ENCODE measurements at places on chromosomes 5 and 9. TPM values are rescaled to one million over a fixed set of nuclear protein-coding genes. Genes with fewer than 3 reads are reported as not detected.

- no peaks in the 10 kb centered on the region for H3K36me3 ChIP-seq
- H3K4me3 ChIP-seq: no peak overlapping the region
- DNase-seq: no peak
Observed at GRCh38 chr9:126611193-126611591, 2.5 kb upstream of the LMX1B start.

- H3K36me3 ChIP-seq: no peaks in the 10 kb centered on the region
- H3K27ac ChIP-seq: no peak overlapping the region
- DNase-seq: no peak
- H3K4me3 ChIP-seq: no peak overlapping the region
Observed at GRCh38 chr9:124003636-124004349, 7.8 kb upstream of the LHX2 start.

- H3K4me1 ChIP-seq: no peaks in the 10 kb centered on the region
- H3K4me3 ChIP-seq: no peak overlapping the region
- no peaks in the 10 kb centered on the region for H3K36me3 ChIP-seq
- H3K27ac ChIP-seq: no peak overlapping the region
- DNase-seq: no peak
Observed at GRCh38 chr9:132150256-132150655, 11.6 kb upstream of the NTNG2 start.

The SLCO4C1 gene
- 2.9 TPM for total RNA-seq

The PCDHB3 gene
- total RNA-seq: 1.5 TPM

DNA sequence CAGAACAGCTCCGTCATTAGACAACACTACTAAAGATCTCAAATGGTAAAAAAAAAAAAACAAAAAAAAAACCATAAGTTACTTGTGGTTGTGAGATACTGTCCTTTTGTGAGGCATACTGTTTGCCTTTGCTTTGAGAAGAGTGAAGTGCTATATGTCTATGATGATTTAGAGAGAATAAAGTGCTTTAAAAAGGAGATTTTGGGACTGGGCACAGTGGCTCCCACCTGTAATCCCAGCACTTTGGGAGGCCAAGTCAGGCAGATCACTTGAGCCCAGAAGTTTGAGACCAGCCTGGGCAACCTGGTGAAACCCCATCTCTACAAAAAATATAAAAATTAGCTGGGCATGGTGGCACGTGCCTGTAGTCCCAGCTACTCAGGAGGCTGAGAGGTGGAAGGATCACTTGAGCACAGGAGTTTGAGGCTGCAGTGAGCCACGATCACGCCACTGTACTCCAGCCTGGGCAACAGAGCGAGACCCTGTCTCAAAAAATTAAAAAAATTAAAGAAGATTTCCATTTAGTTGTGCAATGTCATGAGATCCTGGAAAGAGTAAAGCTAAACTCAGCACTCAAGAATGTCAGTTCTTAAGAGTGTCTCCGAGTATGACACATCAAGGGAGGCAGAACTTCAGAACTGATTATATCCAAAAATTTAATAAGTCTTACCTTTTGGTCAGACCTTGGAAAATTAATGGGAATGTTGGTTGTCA, 87.3 kb downstream of the PRDM6 start:
- no peaks in the 10 kb centered on the region for H3K36me3 ChIP-seq
- no peaks in the 10 kb centered on the region for H3K4me1 ChIP-seq
- H3K27me3 ChIP-seq: no peaks in the 10 kb centered on the region
- H3K27ac ChIP-seq: no peak overlapping the region

The SPINK7 gene
- not detected for total RNA-seq

GRCh38 chr5:132491368-132492364, 1.1 kb upstream of the IRF1 start:
- peak overlapping the region; percentile 91 for H3K4me3 ChIP-seq
- H3K4me1 ChIP-seq: peaks cover 12% of the 10 kb centered on the region
- H3K27me3 ChIP-seq: no peaks in the 10 kb centered on the region
- DNase-seq: peak; percentile 36
- H3K27ac ChIP-seq: peak overlapping the region; percentile 99

The OR2V2 gene
- not detected for total RNA-seq

- no peak overlapping the region for H3K4me3 ChIP-seq
- H3K4me1 ChIP-seq: no peaks in the 10 kb centered on the region
- no peak overlapping the region for H3K27ac ChIP-seq
- DNase-seq: no peak
Observed at GRCh38 chr5:78719504-78720219, 71.1 kb upstream of the LHFPL2 start.

The SPAG8 gene
- 0.58 TPM for total RNA-seq

DNA sequence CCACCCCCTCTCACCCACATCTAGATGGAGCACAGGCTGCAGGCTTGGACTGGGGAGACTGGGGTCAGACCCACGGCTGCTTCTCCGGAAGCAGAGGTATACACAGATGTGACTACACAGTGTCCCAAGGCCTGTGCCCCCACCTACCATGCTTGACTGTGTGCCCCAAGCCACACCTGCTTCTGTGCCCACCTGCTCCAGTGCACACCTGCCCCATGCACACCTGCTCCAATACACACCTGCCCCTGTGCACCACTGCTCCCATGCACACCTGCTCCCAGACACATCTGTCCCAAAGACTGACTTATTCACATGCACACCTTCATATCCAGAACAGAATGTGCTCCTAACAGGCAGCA, 5.5 kb upstream of the COL5A1 start:
- no peaks in the 10 kb centered on the region for H3K4me1 ChIP-seq
- peaks cover 2% of the 10 kb centered on the region for H3K27me3 ChIP-seq
- DNase-seq: no peak
- no peak overlapping the region for H3K27ac ChIP-seq
- H3K4me3 ChIP-seq: no peak overlapping the region

- no peaks in the 10 kb centered on the region for H3K36me3 ChIP-seq
- H3K4me3 ChIP-seq: no peak overlapping the region
- H3K4me1 ChIP-seq: no peaks in the 10 kb centered on the region
- H3K27ac ChIP-seq: no peak overlapping the region
Observed at GRCh38 chr5:41219658-41220269, 6.4 kb upstream of the C6 start.
